Fibroblast of skin of back (primary cell): ENCODE measurements at places on chromosomes 5 and 9.

- no peak for DNase-seq
Observed at GRCh38 chr9:116002624-116003023, 151.0 kb upstream of the PAPPA start.

DNA sequence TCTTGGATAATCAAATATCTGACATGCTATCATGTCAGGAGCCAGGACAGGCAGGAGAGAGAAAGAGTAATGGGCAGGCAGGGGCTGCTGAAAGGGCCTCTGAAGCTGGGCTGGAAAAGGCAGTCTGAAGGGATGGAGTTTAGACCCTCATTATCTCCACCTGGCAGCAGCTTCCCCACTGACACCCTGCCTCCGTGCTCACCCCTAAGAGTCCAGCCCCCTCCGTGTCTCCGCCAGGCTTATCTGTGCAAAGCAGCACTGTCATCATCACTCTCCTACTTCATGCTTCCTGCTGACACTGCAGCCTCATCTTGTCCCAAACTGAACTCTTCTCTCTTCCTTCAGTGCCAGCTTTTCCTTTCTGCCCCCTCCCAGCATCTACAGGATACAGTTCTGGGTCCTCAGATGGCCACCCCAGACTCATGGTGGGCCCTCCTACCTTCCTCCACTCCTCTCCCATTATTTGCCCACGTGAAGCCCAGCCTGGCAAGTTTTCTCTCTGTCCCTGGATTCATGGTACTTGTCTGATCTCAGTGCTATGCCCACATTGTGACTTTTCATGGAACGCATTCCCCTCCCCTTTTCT lies 70.9 kb upstream of the KLF9 start:
- no peak for DNase-seq

- no peak for DNase-seq
Observed at GRCh38 chr5:91977579-91977978, 594.5 kb upstream of the ARRDC3 start.

DNA sequence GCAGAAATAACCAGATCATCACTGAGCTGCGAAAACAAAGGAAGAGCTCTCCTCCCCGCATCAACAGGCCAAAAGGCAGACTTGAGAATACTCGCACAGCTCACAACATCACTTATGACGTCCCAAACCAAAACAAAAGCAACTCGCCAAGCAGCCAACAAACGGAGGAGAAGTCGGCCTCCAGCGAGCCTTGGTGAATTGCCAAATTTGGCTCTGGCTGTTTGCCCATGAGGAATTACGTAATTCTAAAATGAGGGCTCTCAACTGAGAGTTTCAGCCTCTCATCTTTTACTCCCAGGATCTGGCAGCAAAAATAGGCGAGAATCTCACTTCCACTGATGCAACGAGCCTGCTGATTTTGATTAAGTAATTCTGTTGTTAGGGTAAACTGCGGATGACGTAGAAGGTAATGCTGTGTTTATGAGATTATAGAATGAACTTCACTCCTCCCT lies 51.7 kb upstream of the SEMA6A start:
- peak; percentile 55 for DNase-seq

DNA sequence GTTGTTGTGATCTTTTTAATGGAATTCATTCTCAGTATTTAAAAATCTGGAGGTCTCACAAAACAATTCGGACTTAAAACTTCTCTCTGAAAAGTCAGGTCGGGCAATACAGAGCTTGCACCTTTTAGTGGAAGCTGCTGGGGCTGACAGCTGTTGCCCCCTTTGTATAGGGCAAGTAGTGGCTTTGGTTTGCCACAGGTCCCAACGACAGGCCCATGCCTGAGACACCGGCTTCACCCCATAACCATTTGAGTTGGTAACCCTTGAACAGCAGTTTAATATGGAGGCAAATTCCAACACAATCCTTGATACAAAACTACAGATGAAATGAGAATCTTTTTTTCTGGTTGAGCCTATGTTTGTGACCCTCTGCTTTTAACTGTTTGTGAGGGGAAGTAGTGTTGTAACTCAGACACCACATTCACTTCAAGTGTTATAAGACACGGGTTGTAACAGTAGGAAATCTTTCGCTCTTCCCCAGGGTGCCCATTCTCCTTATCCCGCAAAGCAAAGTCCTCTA lies 752 bp upstream of the GLRX start:
- DNase-seq: no peak

DNA sequence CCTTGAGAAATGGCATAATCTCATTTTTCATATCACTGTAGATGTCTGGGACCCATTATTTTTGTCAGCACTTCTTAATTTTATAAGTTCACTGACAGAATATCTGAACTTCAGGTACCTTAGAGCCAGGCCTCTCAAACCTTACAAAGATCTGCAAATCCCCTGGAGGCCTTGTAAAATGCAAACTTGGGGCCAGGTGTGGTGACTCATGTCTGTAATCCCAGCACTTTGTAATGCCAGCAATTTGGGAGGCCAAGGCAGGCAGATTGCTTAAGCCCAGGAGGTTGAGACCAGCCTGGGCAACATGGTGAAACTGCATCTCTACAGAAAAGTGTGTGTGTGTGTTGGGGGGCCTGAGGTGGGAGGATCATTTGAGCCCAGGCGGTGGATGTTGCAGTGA lies 30.8 kb downstream of the RASGRF2 start:
- no peak for DNase-seq

DNA sequence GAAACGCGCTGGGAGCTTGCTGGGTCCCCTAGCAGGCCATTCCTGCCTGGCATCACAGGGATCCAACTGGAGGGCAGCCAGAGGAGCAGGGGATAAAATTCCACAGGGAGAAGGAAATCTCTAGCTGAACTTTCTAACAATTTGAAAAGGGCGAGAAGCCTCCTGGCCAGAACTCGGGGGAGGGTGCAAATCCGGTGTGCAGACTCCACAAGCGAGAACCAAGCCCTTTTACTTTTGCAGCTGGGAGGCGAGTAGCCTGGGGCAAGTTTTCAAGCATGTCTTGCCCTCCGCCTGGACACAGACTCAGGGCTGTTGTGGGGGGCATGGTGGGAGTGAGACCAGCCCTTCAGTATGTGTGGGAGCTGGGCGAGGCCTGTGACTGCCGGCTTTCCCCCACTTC lies 14.3 kb upstream of the POU5F2 start:
- no peak for DNase-seq

- DNase-seq: no peak
Observed at GRCh38 chr5:39946356-39947045, 521.7 kb upstream of the DAB2 start.

DNA sequence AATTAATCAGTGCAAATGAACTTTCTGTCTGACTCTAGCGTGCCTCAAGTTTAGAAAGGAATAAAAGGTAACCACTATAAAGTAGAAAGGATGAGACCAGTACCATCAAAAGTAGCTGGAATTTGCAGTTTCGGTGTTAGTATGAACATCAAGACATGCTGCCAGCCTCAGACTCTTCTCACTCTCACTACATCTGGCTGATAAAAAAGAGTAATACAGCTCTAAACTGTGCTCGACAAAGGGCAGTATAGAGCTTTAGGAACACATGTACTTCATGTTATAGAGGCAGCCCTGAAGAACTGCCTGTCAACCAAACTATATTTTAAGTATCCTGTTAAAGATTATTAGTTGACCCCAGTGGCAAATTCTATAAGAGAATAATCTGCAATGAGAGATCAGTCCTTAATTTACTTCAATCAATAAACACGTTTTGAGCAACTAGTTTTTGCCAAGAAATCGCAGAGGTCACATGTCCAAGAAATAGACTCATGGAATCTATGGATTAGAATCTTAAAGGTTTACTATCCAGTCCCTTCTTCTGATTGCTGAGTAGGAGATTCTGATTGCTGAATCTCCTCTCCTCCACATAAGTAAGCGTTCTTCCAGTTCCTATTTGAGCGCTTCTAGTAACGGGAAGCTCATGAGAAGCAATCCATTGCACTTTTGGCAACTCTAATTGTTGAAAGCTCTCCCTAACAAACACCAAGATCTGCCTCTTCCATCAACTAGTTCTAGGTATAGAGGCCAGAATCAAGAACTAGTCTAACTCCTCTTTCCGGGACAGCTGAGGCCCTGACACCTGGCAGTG lies 941 bp downstream of the XPA start:
- peak; percentile 12 for DNase-seq

GRCh38 chr9:101536938-101537337 lies 3.3 kb downstream of the RNF20 start:
- peak; percentile 30 for DNase-seq

DNA sequence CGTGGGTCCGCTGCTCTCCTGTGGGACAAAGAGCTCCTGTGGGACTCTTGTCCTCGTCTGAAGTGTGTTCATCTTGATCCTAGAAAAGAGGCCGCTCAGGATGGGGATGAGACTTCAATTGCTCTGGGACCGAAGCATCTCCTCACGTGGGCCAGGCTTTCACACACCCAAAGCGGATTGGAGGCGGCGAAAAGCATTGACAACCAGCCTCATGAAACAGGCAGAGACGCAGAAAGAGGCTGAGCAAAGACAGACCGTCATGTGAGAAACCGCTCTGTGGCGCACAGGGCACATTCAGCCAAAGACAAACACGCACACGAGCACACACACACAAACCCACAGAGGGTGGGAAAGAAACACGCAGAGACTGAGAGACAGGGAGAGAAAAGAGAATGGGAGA lies 479.5 kb downstream of the SPATA31A7 start:
- DNase-seq: no peak

GRCh38 chr5:55864606-55865541 lies 13.7 kb downstream of the IL31RA start:
- no peak for DNase-seq

- DNase-seq: peak; percentile 10
Observed at GRCh38 chr5:65329266-65329665, 152.5 kb downstream of the ADAMTS6 start.

- no peak for DNase-seq
Observed at GRCh38 chr5:127299678-127300077, 9.1 kb downstream of the MEGF10 start.

- no peak for DNase-seq
Observed at GRCh38 chr5:174338185-174339010, 292.9 kb downstream of the NSG2 start.

GRCh38 chr5:73820326-73820725 lies 194.3 kb downstream of the ARHGEF28 start:
- DNase-seq: no peak
